ENCODE measurements at places on chromosomes 12 and 14. TPM values are rescaled to one million over a fixed set of nuclear protein-coding genes. Genes with fewer than 3 reads are reported as not detected.

DNA sequence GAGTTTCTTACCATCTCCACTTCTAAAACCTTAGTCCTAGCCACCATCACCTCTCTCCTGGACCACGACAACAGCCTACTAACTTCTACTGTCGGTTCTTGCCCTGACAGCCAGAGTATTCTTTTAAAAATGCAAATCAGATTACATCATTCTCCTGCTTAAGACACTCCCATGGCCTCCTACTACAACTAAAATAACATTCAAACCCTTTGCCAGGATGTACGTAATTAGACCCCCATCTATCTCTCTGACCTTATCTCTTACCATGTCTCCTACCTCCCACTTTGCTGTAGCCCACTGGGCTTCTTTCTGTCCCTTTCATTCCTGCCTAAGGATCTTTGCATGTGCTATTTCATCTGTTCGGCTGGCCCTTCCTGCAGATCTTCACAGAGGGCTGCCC, 27.6 kb downstream of the TRIM9 start:
- no peak for DNase-seq

Gene AHNAK2
- total RNA-seq = 31.8 TPM

DNA sequence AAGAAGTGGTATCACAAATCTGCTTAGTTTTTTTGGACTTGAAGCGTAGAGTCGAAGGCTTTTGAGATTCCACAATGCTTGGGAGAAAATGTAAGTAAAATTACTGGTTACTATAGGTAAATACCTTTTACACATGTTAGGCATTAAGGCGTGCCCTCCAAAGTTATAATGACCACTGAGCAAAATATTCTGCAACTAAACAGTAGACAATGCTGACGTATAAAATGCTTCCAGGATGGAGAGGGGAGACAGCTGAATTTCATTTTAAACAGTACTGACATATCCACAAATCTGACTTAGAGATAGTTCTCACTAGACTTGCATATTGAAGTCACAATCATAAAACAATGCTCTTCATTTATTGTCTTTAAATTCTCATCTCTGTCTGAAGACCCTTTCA, 144.5 kb upstream of the DCN start:
- DNase-seq = no peak

- DNase-seq = no peak
Observed at GRCh38 chr14:92615451-92615850, 101.9 kb downstream of the RIN3 start.

Gene CD27
- not detected for total RNA-seq

Gene RNF212B
- total RNA-seq = not detected

All from osteoblast (primary cell).